ENCODE measurements at places on chromosomes 7 and 10.

DNA sequence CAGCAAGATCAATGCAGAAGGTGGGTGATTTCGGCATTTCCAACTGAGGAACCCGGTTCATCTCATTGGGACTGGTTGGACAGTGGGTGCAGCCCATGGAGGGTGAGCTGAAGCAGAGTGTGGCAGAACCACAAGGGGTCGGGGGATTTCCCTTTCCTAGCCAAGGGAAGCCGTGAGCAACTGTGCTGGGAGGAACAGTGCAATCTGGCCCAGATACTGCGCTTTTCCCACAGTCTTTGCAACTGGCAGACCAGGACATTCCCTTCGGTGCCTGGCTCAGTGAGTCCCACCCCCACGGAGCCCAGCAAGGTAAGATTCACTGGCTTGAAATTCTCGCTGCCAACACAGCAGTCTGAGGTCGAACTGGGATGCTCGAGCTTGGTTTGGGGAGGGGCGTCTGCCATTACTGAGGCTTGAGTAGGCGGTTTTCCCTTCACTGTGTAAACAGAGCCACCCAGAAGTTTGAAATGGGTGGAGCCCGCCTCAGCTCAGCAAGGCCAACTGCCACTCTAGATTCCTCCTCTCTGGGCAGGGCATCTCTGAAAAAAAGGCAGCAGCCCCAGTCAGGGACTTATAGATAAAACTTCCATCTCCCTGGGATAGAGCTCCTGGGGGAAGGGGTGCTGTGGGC is 58.6 kb upstream of the SLC26A5 start:
- peak; percentile 64 for DNase-seq

DNA sequence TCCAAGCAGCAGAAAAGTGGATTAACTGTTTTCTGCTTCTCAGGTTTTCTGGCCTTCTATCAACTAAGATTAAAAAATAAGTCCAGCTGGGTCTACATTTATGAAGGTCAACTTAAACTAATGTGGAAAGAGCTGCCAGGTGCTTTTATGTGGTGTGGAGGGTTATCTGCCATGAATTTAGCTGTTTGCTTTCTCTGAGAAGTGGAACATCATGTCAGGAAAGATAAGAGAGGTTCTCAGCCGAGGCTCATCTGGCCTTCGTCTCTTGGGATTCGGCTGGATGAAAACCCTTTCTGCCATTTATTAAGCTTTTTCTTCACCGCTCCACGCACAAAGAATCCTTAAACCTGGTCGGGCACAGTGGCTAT is 5.5 kb downstream of the PTPRN2 start:
- no peak for DNase-seq

GRCh38 chr7:33932832-33933468 is 27.6 kb downstream of the BMPER start:
- peak; percentile 93 for DNase-seq

GRCh38 chr10:44334621-44335184 is 50.2 kb downstream of the CXCL12 start:
- peak; percentile 32 for DNase-seq

DNA sequence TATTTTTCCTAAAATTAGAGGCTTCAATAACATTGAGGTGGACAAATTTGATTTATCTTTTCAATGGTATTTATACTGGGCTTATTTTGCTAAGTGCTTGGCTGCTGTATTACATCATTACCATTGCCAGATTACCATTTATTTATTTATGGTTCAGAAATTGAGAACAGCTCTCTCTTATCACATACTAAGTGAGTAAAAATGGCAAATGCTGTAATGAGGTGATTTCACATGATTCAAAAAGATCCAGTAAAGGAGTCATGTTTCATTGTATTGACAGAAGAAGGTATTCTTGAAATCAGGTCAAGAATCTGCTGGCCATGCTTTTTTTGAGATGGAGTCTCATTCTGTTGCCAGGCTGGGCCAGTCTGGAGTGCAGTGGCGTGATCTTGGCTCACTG is 322.6 kb downstream of the KIF20B start:
- no peak for DNase-seq

DNA sequence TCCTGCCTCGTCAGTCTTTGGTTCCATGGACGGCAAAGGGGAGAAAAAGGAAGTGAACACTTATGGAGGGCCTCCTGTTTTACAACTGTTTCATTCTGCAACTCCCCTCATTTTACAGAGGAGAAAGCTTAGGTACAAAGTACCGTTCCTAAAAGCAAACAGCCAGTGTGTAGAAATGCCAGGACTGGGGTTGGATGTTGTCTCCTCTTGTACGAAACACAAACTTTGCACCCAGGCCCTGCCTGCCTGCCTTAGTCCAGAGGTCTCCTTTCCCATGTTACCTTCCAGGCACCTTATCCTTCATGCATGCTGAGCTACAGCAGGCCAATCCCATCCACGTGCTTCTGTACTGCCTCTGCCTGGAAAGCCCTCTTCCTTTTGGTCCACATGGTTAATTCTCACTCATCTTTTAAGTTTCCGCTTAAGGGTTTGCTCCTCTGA is 86.0 kb downstream of the ICA1 start:
- DNase-seq: no peak

DNA sequence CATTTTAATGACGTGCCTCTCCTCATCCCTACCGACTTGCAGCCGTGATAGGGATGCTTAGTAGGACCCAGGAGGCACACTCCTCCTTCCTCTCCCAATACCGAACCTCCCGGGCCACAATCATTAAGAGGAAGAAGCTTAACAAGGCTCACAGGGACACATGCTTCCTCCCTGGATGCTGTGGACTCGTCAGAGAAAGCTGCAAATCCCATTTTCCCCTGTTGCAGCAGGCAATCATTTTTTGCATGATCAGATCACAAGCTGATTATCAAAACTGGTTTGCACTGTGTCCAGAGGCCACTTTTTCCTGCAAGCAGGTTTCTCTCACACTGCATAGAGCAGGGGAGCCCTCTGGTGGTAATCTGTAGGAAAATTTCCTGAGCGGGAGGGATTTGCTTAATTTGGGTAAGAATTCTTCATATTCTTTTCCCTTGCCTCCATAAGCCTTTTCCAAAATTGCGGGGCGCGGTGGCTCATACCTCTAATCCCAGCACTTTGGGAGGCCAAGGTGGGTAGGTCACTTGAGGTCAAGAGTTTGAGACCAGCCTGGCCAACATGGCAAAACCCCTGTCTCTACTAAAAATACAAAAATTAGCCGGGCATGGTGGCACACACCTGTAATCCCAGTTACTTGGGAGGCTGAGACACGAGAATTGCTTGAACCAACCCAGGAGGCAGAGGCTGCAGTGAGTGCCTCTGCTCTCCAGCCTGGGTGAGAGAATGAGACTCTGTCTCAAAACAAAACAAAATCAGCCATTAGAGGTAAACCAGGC is 16.1 kb upstream of the LAMB4 start:
- peak; percentile 77 for DNase-seq

- no peak for DNase-seq
Observed at GRCh38 chr7:53151496-53151895, 116.1 kb downstream of the POM121L12 start.

GRCh38 chr10:65769828-65770227 is 1156.0 kb upstream of the LRRTM3 start:
- no peak for DNase-seq

DNA sequence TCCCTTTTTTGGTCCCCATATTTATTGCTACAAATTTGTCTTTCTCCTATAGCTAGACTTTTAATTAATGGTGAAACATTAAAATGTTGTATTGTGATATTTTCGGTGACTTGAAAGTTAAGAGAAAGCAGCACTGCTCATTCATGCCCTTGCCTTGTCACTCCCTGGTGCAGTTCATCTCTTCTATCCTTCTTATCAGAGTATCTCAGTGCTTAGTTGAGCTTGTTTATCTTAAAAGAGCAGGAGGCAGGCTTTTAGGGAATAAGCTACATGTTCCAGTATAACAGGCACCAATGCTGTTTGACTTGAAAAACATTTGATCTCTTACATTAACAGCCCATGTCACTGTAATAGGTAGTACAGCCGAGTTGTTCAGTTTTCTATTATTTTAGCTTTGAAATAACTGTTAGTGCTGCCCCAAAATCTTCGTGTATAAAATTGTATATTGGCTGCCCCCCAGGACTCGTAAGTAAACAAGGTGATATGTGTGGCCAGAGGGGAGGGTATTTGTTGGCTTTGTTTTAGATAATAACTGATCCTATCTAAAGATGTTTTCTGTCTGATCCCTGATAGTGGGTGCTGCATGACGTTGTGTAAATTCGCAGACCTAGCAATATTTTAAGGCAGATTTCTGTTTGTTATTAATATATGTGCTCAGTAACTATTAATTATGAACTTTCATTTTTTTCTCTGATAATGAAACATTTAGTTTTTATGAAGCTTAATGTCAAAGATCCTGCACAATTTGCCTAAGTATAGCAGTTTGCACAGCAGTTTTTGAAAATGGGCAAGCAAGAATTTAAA is 96.5 kb downstream of the BTRC start:
- DNase-seq: no peak

- DNase-seq: no peak
Observed at GRCh38 chr10:101939729-101940128, 96.1 kb upstream of the KCNIP2 start.

GRCh38 chr10:97701438-97702069 is 12.0 kb upstream of the MARVELD1 start:
- DNase-seq: peak; percentile 55

DNA sequence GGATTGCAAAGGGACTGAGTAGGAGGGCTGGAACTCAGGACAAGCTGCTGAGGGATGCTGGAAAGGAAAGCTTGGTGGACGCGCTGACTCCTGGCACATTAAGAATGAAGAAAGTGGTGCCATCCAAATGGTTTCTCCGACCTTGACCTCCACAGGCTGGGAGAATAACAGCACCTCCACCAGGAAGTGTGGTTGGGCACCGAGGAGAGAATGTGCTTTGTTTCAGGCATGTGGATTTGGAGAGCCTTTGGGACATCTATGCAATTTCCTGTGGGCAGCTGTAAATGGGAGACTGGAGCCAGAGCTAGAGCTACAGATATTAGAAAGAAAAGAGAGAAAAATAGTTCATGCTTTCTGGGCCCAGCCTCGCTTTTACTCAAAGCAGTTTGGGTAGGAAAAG is 29.8 kb upstream of the HABP2 start:
- DNase-seq: no peak

- DNase-seq: no peak
Observed at GRCh38 chr7:156178857-156179256, 366.6 kb upstream of the SHH start.

All from Daoy (cell line).